ENCODE measurements at places on chromosomes 16 and 17.

GRCh38 chr17:45976755-45977505 lies 22.1 kb upstream of the STH start:
- no peak for DNase-seq

DNA sequence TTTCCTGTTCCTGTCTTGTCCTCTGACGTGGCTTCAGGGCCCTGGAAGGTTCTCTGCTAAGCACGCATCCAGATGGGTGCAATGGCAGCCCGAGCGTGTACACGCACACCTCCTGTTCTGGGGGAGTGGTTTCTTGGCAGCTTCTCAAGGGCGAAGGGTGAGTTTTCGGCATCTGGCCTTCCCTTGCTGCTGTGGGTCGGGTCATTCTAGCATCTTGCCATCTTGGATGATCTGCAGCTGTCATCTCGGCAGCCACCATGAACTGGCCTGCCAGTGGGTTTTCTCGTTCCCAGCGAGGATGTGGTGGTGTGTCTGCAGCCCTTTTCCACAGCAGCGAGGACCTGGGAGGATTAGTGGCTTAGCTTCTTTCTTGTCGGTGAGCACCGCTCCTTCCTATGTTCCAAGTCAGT lies 10.6 kb downstream of the MSI2 start:
- DNase-seq, result no peak

DNA sequence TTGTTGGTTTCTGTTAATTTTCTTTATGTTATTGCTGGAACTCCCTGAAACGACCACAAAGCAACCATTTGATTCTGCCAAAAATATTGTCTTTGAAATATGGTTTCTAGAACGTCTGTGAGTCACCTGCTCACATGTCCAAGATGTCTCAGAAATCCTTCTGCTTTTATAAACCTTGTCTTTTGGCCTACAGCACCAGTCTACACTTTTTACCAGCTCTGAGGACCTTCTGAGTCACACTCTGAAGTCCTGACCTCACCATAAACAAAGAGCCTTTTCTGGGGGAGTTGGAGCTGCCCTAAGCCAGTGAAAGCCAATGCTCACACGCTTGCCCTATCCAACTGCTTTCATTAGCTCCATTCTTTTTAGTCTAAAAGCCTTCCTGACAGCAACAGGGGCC lies 55.5 kb downstream of the GRIN2A start:
- DNase-seq, result no peak

DNA sequence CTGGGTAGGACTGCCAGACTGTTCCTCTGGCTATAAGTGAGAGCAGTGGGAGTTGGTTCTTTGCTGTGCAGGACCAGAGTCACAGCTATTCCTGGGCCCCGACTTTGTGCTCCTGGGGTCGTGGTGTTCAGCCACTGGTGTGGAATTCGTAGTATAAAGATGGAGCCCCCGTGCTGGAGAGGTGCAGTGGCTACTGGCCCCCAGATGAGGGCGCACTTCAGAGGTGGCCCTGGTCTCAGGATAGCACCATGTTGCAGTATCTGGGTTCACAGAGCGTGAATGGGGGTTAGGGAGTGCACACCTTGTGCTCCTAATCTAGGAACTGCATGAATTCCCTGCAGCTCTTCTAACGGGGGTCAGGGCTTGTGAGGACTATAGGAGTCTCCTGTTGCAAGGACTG lies 21.1 kb downstream of the TANC2 start:
- no peak for DNase-seq

DNA sequence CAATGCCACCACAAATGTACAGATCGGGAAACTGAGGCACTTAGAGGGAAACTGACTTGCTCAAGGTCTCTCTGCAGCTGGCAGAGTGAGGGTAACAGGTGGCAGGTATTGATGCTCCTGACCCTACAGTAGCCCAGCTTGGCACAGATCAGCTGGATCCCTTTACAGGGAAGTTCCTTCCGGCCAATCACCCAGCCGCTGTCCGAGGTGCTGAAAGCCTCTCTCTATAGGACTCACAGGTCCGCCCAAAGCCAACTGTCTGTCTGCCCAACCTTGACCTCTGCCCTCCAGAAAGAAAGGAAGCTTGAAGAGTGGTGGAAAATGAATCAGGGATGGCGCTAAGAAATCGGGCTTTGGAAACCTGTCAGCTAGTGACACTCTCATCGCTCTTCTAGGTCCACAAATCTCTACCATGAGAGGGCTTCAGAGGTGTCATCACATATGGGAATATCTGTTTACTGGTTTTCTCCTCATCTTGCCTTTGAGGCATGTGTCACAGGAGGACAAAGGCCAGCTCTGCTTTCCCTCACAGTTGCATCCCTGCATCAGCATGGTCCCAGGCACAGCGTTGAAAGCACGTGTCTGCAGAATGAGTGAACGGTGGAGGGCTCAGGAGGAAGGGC lies 246.2 kb downstream of the KATNIP start:
- no peak for DNase-seq
